Epithelial cell of prostate (primary cell): ENCODE measurements at places on chromosomes 6 and 20.

DNA sequence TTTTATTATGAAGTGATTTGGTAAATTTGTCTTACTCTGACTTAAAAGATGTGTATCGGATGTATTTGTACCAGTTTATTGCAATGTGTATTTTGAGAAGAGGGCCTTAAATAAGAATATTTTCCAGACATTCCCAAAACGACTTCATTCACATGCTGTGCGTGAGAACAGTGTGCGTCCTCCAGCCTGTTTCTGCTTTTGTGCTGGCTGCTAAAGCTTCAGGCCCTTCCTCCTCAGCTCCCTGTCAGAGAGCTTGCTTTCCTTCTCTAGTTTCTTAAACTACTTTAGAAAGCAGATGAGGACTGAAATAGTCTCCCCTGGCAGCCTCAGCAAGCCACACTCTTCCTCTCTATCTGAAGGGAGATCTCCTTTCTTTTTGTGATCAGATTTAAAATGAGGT lies 157.8 kb downstream of the SAMD5 start:
- no peak for DNase-seq

DNA sequence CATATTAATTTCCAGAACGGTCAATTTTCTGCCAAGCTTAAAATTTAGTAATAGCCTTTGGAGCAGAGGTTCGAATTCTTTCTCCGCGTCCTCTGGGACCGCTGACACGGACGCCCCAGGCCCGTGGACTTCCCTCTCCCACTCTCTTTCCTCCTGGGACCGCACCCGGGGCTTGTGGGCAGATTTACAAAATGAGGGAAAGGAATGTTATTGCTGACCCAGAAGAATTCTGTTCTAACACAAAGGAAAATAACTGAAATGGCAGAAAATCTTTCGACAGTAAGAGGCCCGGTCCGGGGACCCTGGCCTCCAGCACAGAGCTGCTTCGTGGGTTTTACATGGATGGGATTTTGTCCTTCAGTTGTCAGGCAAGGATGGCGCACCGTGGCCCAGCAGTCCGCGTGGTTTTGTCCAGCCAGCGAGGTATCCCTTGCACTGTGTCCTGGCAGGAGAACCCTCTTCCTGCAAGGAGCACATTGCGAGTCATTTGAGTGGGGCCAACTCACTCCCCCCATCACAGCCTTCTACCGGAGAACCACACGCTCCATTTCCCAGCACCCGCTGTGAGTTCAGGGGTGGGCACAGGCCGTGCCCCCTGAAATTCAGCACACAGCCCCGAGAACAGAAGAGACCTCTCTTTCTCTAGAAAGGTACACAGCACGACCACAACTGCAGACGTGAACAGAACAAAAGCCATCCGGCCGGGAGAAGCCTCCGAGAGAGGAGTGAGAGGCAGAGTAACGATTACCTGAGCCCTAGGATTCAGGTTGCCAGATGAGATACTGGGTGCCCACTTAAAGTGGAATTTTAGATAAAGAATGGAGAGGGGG lies 106.0 kb upstream of the AFDN start:
- DNase-seq = no peak

GRCh38 chr20:54323227-54323734 lies 115.4 kb downstream of the PFDN4 start:
- DNase-seq = no peak

DNA sequence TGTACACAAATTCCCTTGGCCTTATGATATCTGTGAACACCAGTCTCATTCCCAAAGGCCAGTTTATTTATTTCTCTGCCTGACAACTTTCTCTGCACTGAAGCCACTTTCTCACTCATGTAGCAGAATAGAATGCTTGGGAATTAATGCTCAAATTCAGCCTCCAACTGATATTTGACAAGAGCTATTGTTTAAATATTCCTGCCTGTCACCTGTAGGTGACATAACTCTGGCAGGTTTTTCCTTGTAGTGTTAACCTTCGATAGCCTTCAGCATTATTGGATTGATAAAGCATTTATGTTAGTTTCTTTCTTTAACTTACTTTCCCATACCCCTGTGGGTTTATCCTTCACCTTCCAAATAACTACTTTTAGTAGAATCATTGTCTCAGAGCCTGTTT lies 1183.2 kb upstream of the ADGRB3 start:
- DNase-seq = no peak

DNA sequence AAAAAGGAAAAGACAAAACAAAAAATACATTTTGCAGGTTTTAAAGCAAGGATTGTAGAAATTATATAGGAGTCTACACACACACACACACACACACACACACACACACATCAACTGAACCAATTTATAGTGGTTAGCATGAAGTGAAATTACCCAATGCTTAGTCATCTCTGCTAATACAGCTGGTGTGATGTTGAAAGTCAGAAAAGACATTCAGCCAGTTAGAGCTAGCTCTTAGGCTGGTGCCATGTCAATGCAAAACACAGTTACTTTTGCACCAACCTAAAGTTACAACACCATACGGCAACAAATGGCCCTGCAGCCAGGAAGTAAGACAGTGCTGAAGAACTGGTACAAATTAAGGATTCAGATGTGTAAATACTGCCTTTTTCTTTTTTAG lies 15.2 kb downstream of the FAM210B start:
- DNase-seq = peak; percentile 88

GRCh38 chr20:44701118-44701857 lies 13.9 kb upstream of the CCN5 start:
- no peak for DNase-seq

DNA sequence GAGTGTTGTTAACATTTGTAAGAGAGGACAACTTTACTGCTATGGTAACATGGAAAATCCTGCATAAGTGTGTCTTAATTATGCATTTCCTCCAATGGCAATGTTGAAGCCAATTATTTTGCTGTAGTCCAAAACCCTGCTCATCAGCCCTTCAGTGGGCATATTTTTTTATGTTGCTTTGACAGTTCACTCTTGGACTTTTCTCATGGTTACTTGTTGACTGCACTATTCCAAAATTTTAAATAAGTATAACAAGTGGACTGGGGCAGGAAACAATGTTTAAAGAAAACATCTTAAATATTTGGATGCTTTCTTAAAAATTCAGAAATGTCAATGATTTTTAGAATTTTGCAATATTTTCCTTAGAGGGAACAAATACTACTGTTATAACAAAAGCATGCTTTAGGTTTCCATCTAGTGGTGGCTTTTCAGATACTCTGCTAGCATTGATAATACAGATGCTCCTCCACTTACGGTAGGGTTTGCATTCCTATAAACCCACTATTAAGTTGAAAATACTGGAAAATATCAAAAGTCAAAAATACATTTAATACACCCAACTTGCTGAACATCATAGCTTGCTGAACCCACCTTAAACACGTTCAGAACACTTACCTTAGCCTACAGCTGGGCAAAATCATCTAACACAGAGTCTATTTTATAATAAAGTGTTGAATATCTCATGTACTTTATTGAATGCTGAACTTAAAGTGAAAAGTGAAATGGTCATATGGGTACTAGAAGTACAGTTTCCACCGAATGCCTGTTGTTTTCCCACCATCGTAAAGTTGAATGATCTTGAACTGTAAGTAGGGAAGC lies 86.4 kb downstream of the ADGRG6 start:
- DNase-seq = no peak

- DNase-seq = no peak
Measured at GRCh38 chr20:19730706-19731105, 27.4 kb upstream of the RIN2 start.

- DNase-seq = no peak
Measured at GRCh38 chr6:166008441-166009369, 158.9 kb downstream of the TBXT start.

DNA sequence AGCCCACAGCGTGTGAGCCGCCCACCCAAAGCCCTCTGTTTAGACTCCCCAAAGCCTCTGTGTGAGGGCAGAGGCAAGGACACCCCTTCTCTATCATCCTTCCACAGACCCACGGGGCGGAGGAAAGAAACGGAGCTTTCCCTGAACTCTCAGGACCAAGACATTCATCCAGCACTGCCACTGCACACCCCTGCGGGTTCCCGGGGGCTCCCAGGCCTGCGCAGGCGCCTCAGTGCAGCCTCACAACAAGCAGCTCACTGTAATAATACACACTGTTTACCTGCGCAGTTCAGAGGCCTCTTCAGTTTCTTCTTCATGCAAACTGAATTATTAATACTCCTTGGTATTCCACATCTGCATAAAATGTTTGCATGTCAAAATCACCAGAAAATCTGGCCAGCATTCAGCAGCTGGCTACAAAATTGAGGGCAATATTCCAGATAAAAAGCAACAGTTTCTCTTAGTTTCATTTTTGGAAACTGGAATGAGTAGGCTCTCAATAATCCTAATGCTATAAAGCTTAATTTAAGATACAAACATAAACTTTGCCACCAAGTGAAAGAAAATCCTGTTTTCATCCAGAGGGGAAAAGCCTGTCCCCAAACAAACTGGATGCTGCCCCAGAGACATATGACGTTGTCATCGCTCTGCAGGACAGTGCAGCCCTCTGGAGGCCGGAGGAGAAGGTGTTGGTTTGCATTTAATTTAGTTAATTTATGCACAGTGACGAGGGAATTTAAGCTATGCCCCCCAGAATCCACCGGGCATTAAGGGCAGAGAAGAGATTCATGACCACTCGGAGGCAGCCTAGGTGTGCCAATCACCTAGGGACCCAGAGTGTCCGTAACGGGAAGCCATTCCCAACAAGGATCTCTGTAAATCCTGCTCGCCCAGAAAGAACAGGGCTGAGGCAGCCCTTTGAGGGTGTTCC lies 45.3 kb downstream of the NINL start:
- DNase-seq = no peak

DNA sequence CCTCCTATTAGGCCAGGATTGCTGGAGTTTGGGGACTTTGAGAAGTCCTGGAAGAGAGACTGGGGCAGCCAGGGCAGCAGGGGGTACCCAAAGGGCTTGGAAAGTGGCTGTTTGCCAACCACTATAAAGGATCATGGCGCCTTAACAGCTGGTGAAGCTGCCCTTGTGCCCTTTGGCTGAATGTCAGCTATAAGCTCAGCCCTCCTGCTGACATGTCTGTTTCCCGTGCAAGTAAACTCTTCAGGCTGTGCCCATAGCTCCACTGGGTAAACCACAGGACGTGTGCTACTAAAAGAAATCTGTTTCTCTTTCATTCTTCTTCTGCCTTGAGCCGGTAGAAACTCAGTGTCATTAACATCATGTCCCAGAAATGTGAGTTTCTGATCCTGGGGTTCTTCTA lies 97.3 kb downstream of the CAP2 start:
- no peak for DNase-seq

DNA sequence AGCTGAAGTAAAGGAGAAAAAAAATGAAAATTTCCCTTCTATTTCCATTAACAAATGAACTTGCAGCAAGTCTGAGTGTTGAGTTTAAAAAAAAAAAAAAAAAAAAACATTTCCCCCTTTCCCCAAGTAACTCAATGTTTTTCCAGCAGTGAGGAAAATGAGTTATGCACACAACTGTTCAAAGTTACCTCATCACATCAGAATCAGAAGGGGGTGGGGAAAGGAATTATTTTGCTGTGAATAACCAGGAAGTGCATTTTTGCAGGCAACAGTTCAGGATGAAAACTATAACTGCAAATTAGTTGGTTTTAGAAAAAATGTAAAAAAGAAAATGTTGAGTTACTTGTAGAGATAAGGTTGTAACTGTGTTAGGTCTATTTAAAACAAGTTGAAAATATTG lies 568.9 kb upstream of the CITED2 start:
- DNase-seq = no peak

DNA sequence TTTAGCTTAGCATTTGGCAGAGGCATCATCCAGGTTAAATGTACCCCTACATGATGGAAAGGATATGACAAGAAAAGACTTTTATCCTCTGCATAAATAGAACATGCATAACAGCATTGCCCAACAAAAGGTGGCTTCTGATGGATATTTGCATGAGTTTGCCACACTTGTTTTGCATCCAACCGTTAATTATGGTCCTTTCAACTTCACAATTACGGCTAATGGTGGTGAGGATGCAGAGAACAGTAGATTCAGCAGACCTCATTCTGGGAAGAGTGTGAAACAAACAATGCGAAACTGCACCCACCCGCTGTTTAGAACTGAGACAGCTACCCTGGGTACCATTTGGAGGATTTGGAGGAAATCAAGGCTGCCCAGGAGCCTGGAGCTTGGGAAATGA lies 690.9 kb upstream of the CHD6 start:
- DNase-seq = no peak

GRCh38 chr6:20474874-20475542 lies 59.2 kb upstream of the CDKAL1 start:
- no peak for DNase-seq
